ENCODE measurements at places on chromosomes 6 and 20.

GRCh38 chr20:31990641-31991338 is 19.4 kb upstream of the CCM2L start:
- DNase-seq = peak; percentile 79

- no peak for DNase-seq
Observed at GRCh38 chr6:25009393-25009710, 73.6 kb upstream of the RIPOR2 start.

GRCh38 chr6:145836170-145836569 is 21.6 kb upstream of the FBXO30 start:
- no peak for DNase-seq

DNA sequence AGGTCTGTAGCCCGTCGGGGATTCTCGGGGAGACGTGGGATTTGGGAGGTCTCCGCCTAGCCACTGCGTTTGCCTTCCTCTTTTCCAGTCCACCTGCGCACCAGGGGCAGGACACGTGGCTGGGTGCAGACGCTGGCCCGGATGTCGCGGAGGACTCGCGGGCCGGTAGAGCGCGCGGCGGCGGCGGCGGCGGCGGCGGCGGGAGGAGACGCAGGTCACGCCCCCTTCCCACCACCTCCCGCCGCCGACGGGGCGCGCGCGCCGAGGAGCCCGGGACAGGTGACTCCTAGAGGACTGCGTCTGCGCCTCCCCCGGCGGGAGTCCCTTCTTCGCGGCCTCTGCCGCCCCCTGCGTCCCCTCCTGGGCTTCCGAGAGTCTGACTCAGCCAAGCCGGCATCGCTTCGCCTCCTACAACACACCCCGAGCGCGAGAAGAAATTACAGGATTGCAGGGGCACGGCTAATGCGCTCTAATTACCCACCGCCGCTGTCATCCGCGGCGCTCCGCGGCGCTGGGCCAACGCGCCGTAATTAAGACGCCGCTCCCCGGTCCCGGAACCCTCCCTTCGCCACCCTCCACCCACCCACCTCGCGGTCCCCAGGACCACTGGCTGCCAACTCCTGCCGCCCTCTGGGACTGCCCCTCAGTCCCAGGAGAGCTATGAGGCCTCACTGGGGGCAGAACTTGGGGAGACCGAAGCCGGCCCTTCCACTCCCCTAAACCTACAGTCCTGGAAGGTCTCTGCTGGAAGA is 124.5 kb downstream of the MRPL14 start:
- no peak for DNase-seq

GRCh38 chr6:129490521-129491255 is 219.3 kb downstream of the ARHGAP18 start:
- no peak for DNase-seq

GRCh38 chr6:4567141-4567540 is 209.1 kb upstream of the CDYL start:
- DNase-seq = no peak

- no peak for DNase-seq
Observed at GRCh38 chr6:16993396-16993795, 108.5 kb upstream of the STMND1 start.

DNA sequence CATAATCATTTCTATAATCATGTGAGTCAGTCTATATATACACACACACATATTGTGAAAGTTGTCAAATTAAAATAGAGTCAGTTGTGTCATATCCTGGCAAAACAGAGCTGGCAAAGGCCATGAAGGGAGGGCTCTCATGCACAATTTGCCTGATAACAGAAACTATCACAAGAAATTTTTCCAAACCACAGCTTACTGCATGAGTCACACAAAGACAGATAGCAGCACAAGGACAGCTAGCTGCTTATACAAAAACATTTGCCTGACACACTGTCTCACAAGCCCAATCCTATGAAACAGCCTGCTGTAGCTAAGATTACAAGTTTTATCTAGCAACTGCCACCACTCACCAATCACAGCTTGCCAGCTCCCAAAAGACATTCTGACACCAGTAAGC is 848.5 kb upstream of the MAN1A1 start:
- no peak for DNase-seq

DNA sequence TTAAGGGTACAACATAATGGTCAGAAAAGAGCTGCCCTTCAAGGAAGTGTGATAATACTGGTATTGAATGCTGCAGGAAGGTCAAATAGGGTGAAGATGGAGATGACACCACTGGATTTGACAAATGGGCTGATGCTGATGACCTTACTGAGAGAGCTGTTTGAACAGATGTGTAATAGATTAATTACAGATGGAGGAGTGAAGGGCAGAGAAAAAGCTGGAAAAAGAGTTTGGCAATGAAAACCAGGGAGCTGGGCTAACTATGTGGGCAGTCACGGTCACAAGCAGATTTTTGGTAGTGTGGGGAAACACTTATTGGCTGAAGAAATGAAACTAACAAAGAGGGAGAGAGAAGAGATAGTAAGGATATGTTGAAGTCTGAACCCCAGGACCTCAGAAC is 83.6 kb upstream of the ENPP5 start:
- no peak for DNase-seq

DNA sequence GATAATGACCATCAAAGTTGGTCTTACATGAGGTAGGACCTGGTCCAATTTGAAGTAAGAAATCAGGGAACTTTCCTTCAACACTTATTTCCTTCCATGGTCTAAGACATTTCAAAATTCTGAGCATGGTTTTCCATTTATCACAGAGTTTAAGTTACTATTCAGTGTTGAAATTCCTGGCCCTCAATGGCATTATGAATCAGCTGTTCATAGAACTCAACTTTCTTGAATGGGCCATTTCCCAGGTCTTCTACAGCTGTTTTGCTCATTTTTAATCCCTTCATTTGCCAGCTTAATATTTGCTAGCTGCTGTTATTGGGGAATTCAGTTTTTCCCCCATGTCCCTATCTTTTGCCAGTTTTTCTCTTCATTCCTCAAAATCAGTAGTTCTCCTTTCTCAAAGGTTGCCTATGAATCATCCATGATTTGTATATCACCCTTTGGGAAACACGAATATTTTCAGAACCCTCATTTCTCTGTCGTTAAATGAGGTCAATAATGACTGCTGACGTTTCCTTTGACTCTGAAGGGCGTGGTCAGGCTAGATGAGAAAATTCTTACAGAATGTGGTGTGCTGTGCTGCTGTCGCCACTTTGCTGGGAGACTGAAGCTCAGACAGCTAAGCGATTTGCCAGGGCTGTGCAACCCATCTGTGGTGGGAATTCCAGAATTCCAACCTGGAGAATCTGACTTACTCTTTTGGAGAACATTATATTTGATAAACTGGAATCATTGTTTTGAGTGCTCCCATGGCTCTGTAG is 216.5 kb upstream of the FLRT3 start:
- no peak for DNase-seq

GRCh38 chr6:27865850-27866356 is 46.3 kb downstream of the OR2B2 start:
- no peak for DNase-seq

DNA sequence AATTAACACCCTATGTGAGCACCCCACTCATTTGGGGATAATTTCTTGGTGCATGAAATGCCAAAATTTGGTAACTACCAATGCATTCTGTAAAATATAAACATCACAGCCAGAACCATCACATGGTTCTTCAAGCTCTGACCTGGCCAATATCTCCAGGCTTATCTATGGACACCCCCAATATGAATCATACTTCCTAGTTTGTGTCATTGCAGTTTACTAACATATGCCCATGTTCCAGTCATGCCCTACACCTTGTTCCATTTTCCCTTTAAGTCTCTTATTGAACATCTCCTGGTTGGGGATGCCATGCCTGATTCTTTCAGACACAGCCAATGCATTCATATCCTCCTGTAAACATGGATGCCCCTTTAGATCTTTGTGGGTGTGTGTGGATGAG is 572.8 kb upstream of the BTBD3 start:
- no peak for DNase-seq

DNA sequence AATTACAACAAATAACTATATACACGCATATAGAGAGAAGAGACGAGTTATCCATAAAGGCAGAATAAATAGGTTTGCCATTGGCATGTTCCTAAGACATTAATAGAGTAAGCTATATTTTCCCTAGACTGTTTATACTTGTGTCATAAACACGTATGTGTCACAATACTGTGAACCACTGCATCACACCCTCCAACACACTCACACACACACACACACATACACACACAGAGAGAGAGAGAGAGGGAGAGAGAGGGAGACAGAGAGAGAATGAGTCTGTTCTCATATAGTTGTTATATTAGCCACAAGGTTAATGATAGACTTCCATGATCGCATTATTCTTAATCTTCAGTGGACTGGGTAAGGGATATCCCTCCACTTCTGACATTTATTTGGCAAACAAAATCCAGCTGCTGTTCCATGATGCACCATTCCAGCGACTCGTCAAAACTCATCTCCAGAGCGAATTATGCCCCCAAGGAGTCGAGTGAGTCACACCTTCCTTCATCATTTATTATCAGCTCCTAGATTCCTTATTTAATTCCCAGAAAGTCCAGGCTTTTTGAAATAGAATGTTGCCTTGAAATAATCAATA is 82.8 kb upstream of the HIVEP1 start:
- DNase-seq = no peak

DNA sequence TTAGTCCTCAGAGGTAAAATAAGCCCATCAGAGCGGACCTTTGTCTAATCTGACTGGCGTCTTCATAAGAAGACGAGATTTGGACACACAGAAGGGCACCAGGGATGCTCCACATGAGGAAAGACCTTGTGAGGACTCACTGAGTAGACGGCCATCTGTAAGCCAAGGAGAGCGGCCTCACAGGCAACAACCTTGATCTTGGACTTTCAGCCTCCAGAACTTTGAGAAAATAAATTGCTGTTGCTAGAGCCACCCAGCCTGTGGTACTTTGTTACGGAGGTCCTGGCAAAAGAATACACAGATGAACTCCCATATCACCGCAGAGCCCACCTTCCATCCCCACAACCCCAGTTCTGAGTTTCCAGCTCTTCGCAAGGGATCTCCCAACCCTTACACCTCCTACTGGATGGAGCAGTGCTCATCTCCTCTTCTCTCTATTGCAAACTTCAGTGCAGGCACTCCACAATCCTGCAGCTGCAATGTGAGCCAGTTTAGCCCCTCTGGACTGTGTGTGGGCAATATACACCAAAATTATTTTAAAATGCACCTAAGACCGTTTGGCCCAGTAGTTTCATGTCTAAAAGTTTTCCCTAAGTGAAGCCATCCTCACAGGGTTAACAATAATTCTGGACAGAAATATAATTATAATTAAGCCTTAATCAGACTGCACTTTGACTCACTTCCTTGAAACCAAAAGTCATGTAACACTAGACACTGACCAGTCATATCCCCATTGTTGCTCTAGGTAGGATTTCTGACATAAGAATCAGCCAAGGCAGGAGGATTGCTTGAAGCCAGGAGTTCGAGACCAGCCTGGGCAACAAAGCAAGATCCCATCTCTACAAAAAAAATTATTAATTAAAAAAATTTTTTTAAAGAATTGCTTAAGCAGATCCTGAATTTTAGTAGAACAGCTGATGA is 8.8 kb upstream of the TRIM31 start:
- DNase-seq = no peak

DNA sequence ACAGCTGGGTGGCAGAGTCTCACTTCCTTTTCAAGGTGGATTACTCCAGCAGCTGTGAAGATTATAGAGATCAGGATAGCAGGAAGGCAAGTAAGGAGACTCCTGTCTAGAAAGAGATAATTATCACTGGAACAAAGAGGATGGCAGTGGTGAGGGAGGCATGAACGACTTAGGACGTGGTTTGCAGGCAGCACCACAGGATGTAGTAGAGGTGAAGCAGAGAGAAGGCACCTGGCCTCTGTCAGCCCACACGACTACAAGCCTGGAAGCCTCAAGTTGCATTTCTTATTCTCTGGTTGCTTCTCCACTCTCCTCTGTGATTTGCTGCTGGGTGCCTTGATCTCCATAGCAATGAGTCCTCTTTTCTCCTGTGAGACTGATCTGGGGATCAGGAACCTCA is 62.7 kb downstream of the TSHZ2 start:
- no peak for DNase-seq

DNA sequence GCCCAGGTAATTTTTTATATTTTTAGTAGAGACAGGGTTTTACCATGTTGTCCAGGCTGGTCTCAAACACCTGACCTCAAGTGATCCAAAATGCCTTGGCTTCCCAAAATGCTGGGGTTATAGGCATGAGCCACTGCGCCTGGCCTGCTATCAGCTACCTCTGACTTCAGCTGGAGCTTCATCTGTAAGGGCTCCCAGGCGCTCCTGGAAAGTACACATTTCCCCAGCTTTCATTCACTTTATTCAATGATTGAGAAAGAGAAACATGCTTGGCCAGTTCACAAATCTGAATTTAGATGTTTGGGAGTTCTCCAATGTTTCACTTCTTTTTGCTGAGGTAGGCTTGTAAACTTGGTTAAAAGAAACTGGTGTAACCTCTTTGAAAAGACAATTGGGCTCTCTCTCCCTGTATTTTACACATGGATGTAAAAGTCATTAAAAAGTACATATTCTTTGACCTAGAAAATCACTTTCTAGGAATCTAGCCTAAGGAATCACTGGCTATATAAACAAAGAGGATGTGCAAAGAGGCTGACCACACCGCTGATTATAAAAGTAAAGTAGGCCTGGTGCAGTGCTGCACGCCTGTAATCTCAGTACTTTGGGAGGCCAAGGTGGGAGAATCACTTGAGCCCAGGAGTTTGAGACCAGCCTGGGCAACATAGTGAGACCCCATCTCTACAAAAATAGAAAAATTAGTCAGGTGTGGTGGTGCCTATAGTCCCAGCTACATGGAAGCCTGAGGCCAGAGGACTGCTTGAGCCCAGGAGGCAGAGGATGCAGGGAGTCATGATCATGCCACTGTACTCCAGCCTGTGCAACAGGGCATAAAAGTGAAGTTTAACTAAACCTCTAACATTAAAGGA is 128.9 kb downstream of the BACH2 start:
- no peak for DNase-seq

DNA sequence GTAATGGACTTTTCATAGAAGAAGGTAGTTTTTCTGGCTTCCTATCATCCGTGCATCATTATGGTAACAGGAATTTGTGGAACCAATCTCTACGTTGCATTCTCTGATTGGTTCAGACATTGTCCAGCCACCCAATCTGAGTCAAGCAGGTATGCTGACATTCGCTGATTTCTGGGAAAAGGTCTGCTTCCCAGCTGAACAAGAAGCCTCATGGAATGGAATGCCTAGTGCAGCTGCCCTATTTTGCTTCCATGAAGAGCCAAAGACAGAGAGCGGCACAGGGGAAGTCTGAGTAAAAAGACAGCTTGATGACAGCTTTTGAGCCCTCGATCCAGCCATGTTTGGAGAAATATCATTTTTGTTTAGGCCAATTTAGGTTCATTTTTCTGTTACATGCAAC is 38.5 kb upstream of the TXLNB start:
- DNase-seq = no peak

GRCh38 chr6:167589615-167589940 is 237.1 kb upstream of the AFDN start:
- no peak for DNase-seq
